ENCODE measurements at places on chromosomes 12 and 14. TPM values are rescaled to one million over a fixed set of nuclear protein-coding genes. Genes with fewer than 3 reads are reported as not detected.

PFDN5 gene
- 416 TPM for polyA plus RNA-seq

TXNDC16 gene
- polyA plus RNA-seq: 5.3 TPM

DNA sequence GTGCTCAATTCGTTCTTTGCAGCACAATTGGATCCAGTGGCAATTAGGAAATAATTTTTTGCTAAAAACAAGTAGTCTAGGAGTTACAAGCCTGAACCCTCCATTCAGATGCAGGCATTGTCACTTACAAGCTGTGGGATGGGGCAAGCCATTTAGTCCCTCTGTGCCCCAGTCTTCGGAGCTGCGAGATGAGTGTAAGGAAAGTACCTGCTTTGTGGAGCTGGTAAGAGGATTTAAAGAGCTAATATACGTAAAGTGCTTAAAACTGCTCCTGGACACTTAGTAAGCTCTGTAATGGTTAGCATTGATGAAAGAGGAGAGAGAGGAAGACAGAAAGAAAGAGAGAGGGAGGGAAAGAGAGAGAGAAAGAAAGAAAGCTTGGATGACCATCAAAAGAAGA, 112.5 kb downstream of the LGMN start:
- no peak for DNase-seq

GRCh38 chr12:50542448-50542847, 37.7 kb downstream of the DIP2B start:
- DNase-seq: no peak

- DNase-seq: no peak
Observed at GRCh38 chr12:4005851-4006430, 132.7 kb upstream of the PARP11 start.

DNA sequence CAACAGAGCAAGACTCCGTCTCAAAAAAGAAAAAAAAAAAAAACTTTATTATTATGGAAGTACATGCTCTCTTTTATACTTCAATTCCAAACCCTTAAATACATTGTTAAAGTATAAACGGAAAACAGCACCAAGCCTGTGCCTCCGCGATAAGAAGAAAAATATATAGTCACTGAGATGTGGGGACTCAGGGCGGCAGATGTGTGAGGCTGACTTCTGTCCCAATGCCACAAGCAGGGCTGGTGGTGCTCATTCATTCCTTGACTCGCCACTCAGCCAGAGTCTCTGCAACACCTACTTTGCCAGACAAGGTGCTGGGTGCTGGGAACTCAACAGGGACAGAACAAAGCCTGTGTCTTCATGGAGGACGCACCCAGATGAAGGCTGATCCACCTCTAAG, 13.8 kb downstream of the LGMN start:
- DNase-seq: no peak

DNA sequence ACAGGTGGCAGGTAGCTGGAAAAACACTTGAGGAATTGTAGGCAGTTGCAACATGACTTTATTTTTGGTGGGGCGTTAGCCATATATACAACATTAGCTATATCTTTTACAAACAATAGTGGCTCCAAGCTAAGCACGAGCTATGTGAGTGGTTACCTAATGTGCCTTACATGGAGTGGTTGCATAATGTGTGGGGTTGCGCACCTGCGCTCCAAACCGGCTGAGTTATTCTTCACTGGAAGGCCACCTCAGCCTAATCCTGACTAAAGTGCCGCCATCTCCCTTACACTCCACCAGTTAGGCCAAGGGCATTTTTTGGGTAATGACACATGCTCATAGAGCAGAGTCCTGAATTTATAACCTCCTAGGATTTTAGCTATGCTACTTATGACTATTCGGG, 31.8 kb upstream of the G2E3 start:
- DNase-seq: no peak

DNA sequence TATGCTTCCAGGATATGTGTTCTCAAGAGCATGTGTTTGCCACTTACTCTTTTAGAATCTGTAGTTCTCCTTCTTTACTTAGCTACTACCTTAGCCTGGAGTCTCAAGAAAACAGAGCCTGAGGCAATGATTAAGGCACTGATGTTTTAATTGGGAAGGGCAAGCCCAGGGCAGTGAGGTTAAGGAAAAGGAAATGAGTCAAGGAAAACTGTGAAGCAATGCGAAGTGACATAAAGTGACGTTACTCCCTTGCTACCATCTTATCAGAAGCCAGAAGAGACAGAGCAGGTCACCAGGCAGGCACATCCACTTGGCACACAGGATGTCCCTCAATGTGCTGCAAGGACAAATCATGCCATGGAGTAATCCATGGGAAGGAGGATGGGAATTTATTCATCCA, 11.3 kb upstream of the EML5 start:
- DNase-seq: no peak

DNA sequence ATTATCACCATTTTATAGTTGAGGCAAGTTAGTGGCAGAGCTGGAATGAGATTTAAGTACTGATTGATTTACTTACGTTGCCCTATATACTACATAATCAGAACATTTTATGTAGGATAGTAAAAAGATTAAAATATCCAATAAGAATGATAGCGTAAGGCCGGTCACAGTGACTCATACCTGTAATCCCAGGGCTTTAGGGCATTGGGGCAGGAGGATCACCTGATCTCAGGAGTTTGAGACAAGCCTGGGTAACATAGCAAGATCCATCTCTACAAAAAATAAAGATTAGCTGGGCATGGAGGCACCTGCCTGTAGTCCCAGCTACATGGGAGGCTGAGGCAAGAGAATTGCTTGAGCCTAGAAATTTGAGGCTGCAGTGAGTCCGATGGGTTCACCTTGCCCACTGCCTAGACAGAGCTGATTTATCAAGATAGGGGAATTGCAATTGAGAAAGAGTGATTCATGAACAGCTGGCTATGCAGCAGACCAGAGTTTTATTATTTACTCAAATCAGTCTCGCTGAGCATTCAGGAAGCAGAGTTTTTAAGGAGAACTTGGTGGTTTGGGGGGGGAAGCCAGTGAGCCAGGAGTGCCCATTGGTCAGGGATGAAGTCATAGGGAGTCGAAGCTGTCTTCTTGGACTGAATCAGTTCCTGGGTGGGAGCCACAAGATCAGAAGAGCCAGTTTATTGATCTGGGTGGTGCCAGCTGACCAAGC, 24.7 kb upstream of the SGPP1 start:
- no peak for DNase-seq

DNA sequence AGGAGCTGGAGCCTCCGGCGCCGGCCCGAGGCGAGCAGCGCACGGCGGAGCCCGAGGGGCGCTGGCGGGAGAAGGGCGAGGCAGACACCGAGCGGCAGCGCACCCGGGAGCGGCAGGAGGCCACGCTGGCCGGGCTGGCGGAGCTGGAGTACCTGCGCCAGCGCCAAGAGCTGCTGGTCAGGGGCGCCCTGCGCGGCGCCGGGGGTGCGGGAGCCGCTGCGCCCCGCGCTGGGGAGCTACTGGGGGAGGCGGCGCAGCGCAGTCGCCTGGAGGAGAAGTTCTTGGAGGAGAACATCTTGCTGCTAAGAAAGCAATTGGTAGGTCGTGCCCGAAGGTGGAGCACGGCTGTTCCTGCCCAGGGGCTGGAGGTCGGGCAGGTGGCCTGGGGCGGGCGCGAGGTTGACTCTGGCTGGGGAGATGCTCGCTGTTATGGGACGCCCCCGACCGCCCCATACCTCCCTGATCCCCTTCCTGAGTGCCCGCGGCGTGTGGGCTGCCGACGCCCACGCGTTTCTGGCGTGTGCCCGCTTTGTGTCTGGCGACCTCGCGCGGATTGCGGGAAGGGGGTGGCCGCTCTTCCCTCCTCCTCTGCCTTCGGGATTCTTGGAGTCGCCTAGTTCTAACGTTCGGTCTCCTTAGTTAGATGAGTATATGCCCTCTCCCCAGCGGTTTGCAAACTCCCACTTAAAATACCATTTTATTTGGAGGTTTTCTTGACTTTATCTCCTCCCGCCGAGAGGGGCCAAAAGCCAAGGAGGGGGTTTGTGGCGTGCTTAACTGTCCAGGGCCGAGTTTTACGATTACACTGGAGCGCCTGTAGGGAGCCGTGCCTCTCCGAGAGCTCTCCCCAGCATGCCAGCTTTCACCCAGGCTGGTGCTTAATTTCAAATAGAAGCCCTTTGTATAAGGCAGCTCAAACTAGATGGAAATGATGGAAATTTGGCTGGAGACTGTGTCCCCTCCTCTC, 752 bp downstream of the DACT1 start:
- DNase-seq: peak; percentile 51

DNA sequence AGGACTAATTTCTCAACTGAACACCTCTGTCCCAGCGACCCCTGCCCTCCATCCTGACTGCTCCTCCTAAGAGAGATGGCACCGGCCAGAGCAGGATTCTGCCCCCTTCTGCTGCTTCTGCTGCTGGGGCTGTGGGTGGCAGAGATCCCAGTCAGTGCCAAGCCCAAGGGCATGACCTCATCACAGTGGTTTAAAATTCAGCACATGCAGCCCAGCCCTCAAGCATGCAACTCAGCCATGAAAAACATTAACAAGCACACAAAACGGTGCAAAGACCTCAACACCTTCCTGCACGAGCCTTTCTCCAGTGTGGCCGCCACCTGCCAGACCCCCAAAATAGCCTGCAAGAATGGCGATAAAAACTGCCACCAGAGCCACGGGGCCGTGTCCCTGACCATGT, 756 bp downstream of the RNASE7 start:
- no peak for DNase-seq

DNA sequence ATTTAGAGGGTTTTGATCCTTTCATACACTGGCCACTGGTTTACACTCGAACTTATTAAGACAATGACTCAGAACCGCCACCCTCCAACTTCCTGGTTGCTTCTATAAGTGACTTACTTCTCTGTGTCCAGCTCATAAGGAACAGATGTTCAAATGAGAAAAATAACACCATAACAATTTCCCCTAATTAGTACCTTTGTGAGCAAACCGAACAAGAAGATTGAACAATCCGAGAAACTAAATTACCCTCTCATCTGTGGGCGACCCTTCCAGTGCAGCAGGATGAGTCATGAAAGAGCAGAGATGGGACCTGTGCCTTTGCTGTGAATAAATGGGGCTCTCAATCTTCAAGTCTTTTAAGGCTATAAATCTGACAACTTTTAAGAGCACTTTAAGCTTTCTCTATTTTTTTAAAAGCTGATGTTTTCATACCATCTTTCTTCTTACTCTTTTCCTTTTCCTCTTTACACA, 146.8 kb upstream of the RASSF8 start:
- no peak for DNase-seq

DNA sequence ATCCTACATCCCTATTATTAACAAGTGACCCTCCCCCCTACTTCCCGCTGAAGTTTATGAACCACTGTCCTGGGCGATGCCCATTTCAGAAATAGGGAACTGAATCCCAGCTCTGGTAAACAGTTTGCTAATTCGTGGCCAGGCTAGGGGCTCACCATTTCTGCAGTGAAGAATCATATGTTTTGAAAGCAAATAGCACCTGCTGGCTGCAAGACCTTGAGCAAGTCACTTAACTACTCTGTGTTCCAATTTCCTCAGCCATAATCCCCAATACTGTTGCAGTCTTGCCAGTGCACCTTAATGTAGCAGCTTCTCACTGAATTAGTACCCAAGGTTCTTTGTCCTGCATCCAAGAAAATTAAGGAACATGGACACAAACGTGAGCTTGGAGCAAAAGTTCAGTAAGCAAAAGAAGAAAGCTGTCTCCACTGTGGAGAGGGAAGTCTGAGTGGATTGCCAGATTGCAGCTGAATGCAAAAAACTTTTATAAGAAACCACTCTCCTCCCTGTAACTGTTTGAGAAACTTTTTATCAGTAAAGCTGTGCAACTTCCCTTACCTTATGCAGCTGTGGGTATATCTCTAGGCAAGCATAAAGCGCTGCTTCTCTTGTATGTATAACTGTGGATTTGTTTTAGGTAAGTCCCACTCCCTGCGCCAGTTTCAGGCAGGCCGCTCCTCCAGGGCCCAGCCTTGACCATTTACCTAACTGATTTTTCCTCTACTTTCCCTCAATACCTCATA, 824 bp downstream of the OAS1 start:
- DNase-seq: no peak

GRCh38 chr14:34063470-34064164, 112.7 kb upstream of the EGLN3 start:
- no peak for DNase-seq

GRCh38 chr14:41666301-41666700, 59.6 kb downstream of the LRFN5 start:
- DNase-seq: no peak
